ENCODE measurements at places on chromosomes 3 and 15.

DNA sequence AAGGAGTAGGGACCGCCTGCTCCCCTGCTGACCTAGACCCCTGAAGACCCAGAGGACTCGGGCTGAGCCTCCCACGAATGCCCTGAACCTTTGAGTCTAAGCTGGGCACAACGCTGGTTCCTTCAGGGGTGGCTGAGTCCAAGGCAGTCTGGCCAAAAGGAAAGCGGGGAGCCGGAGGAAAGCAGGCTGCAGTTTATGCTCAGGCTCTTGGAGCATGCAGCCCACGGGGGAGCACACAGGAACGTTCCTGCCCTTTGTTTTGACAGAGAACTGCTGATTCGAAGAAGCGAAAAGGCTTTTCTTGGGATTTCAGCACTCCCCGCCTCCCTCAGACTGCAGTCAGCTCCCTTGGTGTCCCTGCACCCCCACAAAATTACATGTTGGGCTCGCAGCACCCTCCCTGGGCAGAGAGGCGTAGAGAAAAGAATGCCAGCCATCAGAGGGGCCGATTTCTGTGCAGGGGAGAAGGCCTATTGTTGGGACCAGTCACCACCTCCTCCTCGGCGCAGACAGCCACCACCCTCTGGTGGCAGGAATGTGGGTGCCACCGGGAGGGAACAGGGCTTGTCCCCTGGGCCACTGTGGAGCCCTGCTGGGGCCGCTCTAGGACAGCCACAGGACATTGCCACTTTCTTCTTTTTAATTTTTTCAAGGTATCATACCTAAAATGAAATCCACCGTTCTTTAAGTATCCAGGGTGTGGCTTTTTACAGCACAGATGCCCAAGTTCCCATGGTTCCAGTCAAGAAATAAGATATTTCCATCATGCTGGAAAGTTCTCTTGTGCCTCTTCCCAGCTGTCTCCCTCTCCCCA is 72.2 kb downstream of the SMAD6 start:
- DNase-seq: peak; percentile 55

GRCh38 chr3:130838898-130839600 is 54.8 kb upstream of the ATP2C1 start:
- DNase-seq: no peak

- DNase-seq: no peak
Observed at GRCh38 chr3:128083980-128084674, 31.9 kb downstream of the SEC61A1 start.

- DNase-seq: no peak
Observed at GRCh38 chr15:65339920-65340319, 35.4 kb downstream of the RNU5B-1 start.

DNA sequence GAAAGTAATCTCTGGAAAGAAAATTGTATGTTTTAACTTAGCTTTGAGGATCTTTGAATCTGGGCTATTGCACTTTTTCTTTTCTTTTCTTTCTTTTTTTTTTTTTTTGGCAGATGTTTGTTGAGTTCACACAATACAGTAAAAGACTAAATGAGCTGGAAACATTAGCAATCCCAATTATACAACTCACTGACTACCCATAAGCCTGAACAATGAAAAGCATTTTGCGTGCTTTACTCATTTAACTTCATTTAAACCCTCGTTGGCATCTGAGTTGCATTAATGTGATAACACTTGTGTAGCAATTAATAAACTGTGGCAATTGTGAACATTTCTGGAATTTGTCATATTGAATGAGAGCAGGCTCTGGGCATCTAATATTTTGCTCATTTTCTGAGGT is 269.4 kb upstream of the RBMS3 start:
- DNase-seq: no peak

GRCh38 chr3:190340071-190340470 is 17.8 kb upstream of the CLDN1 start:
- no peak for DNase-seq

DNA sequence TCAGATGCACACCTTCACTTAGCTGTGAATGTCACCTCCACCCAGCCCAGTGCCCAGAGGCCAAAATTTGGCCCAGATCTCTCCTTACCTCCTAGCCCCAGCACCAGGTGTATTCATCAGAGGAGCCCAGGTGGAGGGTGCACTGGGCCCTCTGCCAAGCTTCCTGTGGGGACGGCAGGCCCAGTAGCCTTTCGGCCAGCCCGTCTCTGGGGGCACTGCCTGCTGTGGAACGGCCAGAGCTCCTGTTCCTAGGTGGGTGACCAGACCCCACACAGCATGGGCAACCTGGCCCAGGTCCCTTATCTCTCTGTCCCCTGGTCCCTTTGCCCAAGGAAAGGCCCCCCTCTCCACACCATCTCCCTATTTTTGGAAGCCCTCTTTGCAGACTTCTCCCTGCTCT is 67.8 kb downstream of the AAGAB start:
- no peak for DNase-seq

DNA sequence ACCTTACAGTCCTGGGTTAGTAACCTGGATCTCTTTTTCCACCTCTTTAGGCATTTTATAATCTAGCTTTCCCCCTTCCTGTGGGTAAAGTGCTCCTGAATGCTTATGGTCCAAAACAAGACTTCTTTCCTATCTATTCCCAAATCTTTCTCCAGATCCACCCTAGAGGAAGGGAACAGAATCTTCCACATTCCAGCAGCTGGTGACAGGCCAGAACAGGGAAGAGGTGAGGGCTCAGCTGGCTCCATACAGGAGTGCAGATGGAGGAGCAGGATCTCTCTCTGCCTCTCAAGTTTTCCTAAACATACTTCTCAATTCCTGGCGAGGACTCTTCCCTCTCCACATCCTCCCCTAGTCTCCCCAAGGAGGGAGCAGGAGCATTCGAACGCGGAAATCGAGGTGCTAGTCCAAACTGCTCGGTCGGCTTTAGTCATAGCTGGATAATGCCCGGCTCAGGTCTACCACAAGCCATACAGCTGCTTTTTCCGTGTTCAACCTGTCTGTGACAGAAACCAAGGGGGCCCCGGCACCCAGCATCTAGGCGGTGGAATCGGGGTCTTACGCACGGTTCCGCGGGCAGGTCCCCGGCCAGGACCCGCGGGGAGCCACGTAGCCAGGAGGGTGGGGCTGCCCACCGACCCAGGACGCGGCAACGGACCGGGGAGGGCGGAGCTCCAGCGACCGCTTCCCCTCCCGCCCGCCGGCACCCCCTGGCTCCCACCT is 4.0 kb downstream of the RASSF1 start:
- DNase-seq: no peak

GRCh38 chr15:58495891-58496408 is 64.2 kb downstream of the LIPC start:
- no peak for DNase-seq
